ENCODE measurements at places on chromosomes 1 and 21.

DNA sequence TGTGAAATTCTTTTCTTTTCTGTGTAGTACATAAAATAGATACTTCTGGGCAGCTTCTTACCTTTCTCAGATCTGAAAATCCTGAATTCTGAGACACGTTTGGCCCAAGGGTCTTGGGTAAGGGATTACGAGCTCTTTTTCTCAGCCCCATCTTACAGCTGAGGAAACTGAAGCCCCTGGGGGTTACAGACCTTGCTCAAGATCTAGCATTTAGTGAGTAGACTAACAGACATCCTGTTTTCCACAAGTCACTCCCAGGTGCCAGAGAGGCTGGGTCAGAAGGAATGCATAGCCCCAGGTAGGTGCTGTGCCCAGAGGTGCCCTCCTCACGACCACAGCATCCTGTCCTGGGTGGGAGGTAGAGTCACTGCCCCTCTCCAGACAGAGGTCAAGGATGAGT, 13.2 kb upstream of the CREG1 start:
- no peak for DNase-seq

- DNase-seq, result no peak
These were observed 426.7 kb upstream of the RUNX1 start for GRCh38 chr21:35475762-35476161.

GRCh38 chr1:226654046-226654667, 84.9 kb downstream of the ITPKB start:
- no peak for DNase-seq

DNA sequence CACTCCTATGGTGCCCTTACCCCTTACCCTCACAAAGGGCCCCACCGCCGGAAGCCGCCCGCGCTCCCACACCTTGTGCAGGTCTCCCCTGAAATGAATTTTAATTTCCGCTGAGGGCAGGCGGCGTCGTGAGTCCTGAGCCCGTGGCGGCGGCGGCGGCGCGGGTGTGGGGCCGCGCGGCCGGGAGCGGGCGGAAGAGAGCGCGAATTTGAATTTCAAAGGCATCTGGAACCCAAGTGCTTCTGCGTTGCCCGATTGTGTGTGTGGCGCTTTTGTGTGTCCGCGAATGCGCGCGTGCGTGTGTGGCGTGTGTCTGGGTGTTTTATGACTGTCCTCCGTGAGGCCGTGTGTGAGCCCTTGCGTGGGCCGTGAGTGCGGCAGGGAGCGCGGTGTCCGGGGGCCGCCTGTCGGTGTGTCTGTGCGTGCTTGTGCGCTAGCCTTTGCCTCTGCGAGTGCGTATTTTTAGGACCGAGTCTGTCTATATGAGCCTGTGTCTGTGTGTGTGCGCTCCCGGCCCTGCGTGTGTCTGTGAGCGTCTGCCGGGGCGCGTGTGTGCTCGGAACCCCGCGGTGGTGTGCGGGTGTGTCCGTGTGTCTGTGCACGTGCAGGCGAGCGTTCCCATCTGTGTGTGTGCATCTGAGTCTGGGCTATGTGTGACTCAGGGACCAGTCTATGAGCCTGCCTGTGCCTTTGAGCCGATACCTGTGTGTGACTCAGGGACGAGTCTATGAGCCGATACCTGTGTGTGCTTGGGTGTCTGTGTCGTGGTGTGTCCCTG, 7.9 kb upstream of the ADGRB2 start:
- no peak for DNase-seq

GRCh38 chr1:52926864-52927211, 238 bp upstream of the SCP2 start:
- no peak for DNase-seq
